ENCODE measurements at places on chromosomes 5 and 9.

DNA sequence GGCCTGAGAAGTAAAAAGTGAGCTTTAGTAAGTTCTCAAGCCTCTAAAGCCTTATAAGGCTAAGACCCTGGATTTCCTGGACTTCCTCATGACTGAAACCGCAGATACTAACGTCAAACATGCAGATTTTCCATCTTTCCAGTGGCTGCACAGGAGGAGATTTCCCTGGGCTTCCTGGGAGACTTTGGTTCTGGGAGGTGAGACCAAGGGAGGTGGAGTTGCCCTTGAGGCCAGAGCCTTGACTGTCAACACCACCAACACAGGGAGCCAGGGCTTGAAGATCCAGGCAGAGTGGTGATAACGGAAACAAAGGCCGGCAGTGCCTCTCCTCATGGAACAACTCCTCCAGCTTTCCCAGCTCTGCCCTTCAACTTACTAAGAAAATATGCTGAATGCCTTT, 144.7 kb upstream of the LRRTM2 start:
- DNase-seq: no peak

DNA sequence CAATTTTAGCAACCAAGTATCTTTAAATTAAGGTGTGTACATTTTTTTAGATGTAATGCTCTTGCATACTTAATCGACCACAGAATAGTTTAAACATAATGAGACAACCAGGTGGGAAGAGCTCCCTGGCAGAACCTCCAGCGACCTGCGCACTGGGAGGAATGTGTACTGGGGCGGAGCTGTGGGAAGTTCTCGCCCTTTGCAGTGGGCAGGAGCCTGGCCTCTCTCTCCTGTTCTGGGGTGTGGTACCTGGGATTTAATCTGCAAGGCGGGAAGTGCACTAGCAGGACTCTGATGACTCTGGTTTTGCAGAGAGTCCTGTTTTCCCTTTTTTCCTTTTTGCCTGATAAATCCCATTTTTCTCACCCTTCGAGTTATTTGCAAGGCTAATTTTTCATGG, 150.7 kb downstream of the SLC28A3 start:
- DNase-seq: no peak

DNA sequence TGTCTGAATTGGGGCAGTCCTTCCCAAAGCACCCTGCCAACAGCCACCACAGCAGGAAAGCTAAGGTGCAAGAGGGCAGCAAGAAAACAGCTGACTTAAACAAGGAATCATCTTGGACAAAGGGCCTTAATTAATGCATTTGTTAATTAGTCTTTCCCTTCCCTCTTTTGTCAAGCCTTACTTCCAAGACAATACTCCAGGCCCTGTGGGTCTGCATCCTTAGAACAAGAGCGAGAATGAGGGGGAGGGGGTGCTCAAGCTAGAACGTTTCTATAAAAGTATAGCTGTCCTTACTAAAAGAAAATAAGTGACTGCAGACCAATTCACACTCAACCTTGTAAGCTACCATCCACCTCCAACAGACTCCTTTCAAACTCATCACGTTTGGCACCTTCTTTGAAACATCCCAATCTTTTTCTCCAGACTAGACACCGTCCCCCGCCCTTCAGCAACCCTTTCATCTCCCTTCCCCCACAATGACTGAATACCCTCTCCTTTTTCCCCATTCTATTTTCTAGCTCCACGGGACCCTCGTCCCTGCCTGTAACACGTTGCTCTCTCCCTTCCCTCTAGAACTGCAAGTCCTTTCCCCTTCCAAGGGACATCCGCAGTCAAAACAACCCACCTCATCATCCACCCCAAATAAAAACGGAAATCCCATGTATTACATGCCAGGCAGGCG, 85.7 kb upstream of the RNF38 start:
- no peak for DNase-seq

DNA sequence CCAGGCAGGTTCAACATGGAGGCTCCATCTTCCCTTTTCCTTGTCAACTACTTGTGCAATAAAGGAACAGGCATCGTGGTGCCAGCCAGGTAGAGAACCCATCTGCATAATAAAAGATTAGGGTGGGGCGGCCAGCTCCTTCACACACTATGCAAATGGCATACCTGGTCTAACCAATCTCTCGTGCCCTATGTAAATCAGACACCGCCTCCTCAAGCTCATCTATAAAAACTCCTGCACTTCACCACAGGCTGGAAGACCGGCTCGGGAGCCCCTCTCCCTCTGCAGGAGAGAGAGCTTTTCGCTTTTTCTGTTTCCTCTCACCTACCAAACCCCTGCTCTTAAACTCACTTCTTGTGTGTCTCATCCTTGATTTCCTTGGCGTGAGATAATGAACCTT, 244.3 kb upstream of the PUM3 start:
- DNase-seq: no peak

DNA sequence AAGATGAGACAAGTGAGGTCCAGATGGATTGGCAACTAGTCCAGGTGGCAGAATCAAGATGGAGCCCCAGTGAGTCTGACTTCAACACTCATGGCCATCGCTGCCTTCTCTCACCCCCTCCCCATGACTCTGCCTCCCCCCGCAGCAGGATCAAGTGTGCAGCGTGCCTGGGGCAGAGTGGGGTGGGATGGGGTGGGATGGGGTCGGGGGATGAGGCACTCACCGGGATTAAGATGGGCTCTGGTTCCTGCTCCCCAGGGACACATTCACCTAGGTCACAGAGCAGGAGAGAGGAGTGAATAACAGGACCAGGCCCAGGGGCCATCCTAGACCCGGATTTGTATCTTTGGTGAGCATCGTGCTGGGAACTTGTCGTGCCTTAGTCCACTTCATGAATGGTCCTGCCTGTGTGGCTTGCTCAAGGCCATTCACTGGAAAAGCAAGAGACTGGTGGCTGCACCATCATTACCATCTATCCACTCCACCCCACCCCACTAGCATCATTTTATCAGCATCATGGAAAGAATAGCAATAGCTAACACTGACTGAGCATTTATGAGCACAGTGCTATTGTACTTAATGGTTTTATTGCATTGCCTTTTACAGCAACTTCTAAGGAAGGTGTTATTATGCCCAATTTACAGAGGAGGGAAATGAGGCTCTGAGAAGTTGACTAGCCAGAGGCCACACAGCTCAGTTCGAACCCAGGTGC, 8.5 kb downstream of the AMBP start:
- DNase-seq: no peak

GRCh38 chr5:57302164-57302563, 128.3 kb downstream of the GPBP1 start:
- no peak for DNase-seq

- DNase-seq: peak; percentile 2
Observed at GRCh38 chr9:77673941-77674791, 26.0 kb upstream of the GNA14 start.

- no peak for DNase-seq
Observed at GRCh38 chr9:68540712-68541535, at the start of gene TMEM252. TMEM252 (minus strand) TSS chr9:68540883; CDS start chr9:68540814, 69 bp downstream.

DNA sequence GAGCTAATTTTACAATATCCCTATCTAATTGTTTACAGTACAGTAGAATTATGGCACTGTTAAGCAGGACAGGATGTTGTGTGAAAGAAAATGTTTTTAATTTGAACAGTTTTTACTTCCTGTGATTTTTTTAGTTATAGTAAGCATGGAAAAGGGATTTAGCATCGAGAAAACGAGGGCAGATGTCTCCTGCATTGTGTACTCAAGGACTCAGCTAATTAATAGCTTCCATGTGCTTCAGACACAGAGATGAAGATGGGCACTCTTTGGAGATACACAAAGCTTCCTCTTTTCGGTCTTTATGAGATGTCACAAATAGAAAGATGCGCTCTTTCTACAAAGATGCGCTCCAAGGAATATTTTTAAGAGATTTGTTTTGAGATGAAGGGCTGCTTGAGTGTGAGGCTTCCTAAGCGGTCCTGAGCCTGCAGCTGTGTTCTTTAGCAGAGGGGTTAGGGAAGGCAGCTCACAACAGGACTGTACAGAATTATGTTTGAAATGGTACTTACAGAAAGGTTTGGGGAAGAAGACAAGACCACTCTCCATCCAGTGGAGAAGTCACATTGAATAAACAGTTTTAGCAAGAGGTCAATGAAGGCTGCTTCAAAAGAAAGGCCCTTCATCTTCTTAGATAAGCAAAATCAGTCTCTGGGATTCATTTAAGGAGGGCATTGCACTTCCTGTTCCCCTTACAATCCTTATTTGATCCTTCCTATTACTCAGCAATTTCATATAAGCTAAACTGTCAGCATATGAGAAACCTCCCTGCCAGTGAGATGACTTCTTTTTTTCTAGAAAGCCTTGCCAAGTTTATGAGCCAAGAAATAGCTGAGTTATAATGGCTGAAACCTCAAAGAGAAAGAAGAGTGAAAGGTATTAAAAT, 311.5 kb downstream of the EFNA5 start:
- no peak for DNase-seq

DNA sequence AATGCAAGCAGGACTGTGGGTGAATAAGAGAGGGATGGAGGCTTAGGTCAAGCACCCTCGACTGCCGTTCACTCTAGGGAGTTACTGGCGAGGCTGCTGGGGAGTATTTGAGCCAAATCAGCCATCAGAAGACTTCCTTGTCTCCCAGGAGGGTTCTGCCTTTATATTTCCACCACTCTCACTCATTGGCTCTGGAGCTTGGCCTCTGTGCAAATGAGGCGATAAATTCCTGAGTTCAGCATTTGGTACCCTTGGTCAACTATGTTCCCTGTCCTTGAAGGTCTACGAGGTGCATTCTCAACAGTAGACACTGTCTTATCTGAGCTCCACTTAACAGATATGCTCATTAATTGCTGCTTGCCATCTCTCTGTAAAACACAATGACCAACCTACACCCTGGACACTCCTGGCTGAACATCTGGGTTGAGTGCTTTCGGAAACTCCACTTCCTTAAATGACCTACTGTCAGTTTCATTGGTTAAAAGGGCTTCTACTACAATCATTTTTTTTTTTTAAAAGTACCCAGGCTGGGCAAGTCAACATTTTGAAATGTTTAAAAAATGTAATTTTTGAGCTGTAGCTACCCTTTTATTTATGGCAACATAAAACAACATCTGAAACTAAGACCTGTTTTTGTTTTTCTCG, 153.2 kb downstream of the NTRK2 start:
- no peak for DNase-seq

GRCh38 chr9:122158202-122158601, 1.4 kb downstream of the NDUFA8 start:
- DNase-seq: peak; percentile 67

DNA sequence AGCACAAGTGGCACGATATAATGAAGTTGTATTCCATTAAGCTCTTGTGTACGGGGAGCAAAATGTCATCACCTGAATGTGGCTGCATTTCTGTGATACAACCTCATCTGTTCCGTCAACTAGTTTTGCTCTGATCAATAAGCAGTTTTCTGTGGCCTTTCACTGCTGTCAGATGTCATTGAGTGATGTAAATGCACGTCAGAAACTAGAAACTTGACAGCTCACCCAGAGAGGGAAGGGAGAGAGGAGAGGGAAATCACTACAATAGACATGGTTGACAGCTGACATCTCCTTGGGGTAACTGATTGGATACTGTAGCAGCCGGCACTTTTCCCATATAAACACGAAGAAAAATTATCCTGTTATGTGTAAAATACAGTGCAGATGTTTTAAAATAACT, 62.7 kb downstream of the SNX24 start:
- DNase-seq: no peak

DNA sequence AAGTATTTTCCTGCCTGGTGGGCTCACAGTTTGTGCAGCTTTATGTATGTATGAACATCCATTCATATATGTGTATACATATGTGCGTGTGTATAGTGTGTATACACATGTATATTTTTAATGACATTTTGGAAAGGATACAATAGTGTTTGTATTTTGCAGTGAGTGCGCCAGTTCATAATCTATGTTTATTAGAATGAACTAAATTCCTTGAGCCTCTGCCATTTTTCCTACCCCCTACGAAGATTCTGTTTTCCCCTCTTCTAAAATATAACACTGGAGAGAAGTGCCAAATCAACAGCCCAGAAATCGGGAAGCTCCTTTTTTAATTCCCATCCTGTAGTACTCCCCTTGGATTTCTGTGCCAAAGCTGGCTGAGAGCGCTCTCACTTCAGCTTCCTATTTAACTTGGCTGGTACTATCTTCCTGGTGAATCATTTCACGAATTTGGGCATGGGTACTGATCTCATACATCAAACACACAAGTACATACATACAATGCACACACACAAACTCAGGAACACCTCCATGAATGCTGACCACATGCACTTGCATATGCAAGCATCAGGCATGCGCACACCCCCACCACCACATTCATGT, 578.4 kb upstream of the WWC1 start:
- DNase-seq: no peak

GRCh38 chr9:90141723-90142122, 500.9 kb downstream of the DIRAS2 start:
- no peak for DNase-seq

GRCh38 chr9:134413890-134414623, 87.8 kb downstream of the RXRA start:
- no peak for DNase-seq

GRCh38 chr5:110345623-110346022, 380.8 kb downstream of the TMEM232 start:
- no peak for DNase-seq

DNA sequence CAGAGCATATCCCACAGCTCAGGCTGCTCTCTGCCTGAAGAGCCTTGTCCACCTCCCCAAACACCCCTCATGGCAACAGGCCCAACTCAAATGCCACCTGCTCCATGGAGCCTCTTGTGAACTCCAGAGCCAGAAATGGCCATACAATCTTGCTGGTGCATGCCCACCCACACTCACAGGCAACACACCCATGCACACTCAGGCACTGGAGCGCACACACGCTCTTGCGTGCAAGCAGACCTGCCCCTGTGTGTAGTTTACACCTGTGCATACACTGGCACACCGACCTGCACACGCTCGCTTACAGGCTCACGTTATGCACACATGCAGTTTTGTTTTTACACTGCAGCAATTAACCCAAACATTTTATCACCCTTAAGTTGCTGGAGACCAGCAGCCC, 40.0 kb downstream of the HRH2 start:
- DNase-seq: no peak

DNA sequence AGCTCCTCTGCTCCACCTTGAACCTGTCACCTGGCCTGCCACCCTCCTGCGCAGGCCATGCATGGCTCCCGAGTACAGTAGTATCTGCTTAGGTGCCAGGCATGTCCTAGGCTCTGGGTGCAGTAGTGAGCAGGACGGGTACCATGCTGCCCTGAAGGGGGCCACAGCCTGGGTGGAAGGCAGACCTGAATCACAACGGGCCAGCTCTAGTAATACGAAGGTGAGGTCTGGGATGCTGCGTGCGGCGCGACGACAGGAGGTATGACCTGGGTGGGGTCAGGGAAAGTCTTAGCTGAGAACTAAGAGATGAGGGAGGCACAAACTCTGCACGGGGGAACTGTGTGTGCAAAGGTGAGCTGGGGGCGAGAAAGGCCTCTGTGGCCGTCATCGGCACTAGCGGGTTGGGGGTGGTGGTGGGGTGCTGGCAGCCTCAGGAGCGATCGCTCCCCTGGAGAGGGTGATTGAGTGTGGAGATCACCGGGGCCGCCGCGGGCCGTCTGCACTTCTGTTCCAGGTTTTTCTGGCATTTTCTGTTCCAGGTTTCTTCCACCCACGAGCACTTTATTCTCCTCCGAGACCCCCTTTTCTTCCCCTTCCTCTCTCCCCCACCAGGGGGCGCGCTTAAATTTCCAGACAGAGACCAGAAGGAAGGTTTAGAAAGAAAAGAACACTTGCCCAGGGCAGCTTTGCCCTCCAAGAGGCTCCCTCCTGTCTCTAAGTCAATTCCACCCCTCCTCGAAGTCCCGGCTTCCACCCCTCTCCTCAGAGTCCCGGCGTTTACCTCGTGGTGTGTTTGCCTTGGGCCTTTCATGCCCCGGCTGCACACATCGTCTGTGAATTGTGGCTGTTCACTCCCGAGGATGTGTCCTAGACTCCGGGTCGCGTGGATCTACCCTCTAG, 15.1 kb downstream of the PDLIM4 start:
- peak; percentile 38 for DNase-seq

GRCh38 chr9:126499911-126500599, 113.7 kb upstream of the LMX1B start:
- no peak for DNase-seq
